ENCODE measurements at places on chromosomes 5 and 9. TPM values are rescaled to one million over a fixed set of nuclear protein-coding genes. Genes with fewer than 3 reads are reported as not detected.

TEX53 gene
- total RNA-seq, result not detected

FBP1 gene
- not detected for total RNA-seq

FSD1L gene
- total RNA-seq, result 1.5 TPM

WNK2 gene
- total RNA-seq, result not detected

CCIN gene
- total RNA-seq, result not detected

IFNA13 gene
- not detected for total RNA-seq

PCDHB6 gene
- not detected for total RNA-seq

CDH6 gene
- total RNA-seq, result 76.6 TPM

IL5 gene
- not detected for total RNA-seq

- DNase-seq, result no peak
Observed at GRCh38 chr9:18928711-18929110, 104.3 kb downstream of the SAXO1 start.

DNA sequence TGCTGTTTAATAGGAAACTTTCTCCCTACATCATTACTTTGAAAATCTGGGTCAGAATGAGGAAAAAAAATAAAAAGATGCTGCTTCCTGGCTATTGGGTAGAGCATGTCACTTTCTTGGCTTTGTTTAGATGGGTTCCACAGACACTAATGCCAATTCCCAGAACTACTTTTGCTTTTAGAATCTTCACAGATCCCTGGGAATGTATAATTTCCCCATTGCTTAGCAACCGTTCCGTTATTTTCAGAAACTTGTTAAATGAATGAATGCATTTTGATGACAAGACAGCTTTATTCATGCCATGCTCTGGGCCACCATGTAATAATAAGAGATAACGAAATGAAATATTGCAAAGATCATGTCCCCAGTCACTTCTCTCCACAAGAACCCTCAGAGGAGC, 126.5 kb upstream of the TRPC7 start:
- no peak for DNase-seq

DNA sequence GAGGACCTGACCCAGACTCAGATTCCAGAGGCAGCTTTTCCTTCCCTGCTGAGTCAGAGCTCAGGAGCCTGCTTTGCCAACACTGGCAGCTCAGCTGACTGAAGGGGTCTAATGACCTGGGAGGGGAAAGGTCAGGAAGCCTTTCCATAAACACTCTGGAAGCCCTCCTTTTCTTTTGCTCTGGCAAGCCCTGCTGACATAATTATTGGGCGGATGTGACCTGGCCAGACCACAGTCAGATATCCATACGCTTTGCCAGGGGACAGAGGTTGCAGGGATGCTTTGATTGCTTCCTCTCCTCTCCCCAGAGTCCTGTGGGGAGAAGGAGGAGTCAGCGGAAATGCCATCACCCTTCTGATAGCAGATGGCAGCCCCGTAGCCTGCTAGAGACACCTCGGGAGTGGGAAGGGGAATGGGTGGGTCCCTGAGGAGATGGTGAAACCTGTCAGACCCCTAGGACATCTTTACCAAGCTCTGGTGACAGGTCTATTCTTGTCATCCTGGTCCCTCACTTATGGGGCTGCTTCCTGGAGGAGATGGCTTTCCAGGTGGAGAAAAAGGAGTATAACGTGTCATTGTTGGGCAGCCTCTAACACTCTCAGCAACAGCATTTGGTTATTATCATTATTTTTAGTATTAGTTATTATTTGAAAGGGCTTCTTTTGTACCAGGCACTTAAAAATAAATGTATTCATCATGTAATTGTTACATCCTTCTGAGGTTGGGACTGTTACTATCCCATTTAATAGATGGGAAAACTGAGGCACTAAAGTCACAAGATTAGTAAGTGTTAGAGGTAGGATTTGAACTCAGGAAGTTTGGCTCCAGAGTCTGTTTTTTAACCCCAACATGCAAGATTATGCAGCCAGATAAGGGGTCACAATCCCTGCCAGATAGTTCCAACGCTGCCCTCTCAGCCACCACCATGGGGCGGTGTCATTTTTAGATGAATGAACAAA, 11.6 kb downstream of the COL27A1 start:
- no peak for DNase-seq

DNA sequence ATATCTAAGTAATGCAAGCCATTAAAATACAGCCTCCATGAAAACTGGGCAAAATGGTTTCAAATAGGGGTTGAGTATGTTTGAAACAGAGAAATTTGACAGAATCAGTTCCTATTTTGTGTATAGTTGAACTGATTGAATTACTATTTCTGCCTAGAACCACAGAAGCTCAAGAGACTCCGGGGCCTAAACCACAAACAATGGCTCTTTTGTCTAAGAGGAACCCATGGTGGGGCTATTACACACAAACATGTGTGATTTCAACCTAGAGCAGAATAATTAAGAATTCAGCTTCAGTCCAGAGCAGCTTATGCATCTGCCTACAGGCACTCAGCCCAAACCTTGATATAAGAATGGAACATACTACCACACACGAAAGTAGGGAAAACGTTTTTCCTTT, 171.2 kb upstream of the MPDZ start:
- no peak for DNase-seq

DNA sequence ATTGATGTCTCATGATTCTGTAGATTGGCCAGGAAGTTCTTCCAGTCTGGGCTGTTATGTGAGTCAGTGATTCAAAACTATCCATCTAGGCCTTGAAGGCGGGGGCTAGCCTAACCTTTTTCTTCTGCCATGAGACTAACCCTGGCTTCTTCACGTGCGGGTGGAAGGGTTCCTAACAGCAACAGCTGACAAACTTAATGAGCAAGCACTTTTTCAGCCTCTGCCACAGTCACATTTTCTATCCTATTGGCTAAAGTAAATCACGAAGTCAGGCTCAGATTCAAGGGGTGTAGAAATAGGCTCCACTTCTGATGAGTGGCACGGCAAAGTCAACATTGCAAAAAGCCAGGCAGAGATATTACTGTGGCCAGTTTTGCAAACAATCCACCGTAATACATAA, 68.4 kb downstream of the STK32A start:
- DNase-seq, result no peak

DNA sequence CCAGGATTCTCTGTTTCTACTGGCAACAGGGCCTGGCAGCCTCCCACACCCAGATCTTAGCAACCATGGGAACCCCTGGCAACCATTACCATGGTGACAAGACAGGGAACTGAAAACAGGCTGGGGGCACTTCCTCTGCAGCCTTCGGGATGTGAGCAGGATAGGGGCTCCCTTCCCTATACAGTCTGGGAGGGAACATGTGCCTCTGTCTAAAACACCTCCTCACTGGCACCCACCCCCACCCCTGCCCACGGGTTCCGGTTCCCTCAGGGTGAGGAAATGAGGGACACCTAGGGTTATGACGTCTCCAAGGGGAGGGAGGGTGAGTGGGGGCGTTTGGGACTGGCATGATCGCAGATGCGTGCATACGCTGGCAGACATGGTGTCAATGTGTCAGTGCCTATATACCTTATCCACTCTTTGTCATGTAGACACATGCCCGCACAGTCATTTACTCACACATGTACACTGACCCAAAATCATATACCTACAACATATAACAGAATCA, 3.0 kb upstream of the DNAJB5 start:
- no peak for DNase-seq

DNA sequence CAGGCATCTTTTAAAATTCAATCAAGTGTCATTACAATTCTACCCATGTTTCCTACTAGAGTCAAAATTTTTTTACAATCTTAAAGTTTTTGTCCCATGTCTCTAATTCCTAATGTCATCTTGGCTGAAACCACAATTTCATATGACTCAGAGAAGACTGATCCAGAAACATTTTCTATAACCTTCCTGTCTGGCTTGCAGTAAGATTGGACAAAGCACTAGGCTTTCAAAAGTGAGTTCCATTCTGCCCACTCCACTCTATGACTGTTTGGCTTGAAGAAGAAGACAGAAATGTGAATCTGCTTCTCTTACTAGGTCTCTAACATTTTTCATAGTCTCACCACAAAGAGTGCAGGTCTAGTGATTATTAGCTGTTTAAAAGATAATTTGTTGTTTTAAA, 88.8 kb downstream of the NR3C1 start:
- DNase-seq, result no peak

GRCh38 chr9:135714242-135715055, 12.5 kb downstream of the KCNT1 start:
- no peak for DNase-seq

DNA sequence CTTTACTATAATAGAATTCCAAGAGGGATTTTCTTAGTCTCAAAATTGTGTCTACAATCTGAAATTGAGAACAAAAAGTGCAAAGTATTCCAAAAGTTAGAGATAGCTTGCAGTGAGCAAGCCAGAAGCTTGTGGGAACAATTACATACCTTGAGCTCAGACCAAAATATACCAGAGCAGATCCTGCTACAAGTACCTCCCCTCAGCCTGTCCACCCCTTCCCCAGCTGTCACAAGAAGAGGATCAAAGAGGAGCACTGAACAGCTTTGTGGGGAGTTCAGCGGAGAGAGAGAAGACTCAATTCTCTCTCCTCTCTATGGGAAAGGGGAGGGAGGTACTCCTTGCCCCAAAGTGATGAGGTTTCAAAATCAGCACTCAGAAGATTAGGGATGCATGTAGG, 869.2 kb upstream of the DMAC1 start:
- DNase-seq, result no peak

- DNase-seq, result no peak
Observed at GRCh38 chr5:66080664-66081063, 63.4 kb upstream of the SREK1 start.

GRCh38 chr9:92504881-92505280, 22.6 kb upstream of the ASPN start:
- DNase-seq, result no peak

GRCh38 chr9:114037961-114038723, 40.0 kb downstream of the AMBP start:
- DNase-seq, result peak; percentile 79

DNA sequence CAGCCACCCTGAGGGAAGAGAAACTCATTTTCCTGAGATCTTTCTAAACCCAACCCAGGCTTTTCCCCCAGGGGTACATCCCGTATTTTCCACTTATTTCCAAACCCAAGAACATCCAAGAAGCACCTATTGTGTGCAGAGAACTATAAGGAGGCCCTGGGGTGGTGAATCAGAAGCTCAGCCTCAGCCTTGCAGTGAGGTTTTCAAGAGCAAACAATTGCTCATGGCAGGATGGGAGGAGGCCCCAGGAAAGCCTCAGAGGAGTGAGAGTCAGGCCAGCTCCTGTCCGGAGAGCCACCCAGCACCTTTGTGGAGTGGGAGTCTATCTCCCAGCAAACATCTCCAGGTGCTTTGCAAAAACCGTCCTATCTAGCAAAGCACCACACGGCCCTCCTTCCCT, 19.2 kb downstream of the NIPAL4 start:
- no peak for DNase-seq

DNA sequence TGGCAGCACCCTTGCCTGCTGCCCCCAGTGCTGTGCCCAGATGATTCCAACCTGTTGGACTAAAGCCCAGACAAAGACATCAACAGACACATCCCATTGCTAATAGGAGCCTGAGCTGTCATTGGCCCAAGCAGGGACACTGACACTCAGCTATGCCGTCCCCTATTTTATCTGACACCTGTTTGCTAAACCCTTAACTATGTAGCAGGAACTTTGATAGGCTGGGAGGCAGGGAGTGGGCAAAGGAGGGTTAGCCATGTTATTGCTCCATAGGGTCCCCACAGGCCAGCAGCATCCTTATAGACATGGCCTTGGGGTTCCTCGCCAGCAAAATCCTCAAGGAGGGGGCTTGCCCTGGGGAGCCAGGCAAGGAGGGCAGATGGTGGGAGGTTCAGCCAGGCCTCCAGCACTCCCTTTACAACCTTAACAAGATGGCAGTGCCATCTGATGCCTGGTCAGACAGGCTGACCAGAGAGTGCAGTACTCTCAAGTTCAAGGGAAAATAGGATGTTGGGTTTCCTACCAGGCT, 50.4 kb upstream of the CDKN2AIPNL start:
- no peak for DNase-seq

DNA sequence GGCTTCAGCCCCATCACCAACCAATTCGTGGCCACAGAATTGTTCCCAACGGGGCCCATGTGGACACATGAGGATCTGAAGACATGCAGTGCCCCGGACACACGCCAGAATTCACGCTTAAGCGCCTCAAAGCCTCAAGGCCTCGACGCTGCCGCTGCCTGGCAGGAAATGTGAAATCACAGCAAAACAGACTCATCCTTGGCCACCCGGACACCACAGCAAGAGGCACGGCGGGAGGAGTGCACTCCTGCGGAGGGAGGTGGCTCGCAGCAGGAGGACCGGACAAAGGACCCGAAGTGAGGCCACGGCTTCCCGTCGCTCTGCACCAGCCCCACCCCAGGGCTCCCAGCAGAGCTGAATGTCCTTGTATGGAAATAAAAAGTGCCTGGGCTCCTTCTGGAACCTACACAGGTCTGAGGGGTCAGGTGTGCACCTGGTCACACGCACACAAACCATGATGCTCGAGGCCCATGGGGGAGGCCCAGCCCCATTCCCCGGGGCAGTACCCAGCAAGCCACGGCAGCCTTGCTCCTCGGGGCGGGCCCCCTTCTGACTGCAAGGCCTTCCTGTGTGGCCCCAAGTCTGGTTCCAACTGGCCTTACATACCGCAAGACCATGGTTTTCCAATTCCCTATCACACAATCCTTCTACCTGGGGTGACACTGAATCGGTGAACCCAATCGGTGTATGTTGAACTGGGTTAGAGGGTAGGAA, 10.0 kb downstream of the SEC16A start:
- no peak for DNase-seq

- no peak for DNase-seq
Observed at GRCh38 chr5:135602882-135603721, 24.3 kb upstream of the CXCL14 start.

- DNase-seq, result no peak
Observed at GRCh38 chr5:145345511-145346287, 489.4 kb downstream of the PRELID2 start.

GRCh38 chr5:72364171-72364570, 44.0 kb downstream of the PTCD2 start:
- no peak for DNase-seq

DNA sequence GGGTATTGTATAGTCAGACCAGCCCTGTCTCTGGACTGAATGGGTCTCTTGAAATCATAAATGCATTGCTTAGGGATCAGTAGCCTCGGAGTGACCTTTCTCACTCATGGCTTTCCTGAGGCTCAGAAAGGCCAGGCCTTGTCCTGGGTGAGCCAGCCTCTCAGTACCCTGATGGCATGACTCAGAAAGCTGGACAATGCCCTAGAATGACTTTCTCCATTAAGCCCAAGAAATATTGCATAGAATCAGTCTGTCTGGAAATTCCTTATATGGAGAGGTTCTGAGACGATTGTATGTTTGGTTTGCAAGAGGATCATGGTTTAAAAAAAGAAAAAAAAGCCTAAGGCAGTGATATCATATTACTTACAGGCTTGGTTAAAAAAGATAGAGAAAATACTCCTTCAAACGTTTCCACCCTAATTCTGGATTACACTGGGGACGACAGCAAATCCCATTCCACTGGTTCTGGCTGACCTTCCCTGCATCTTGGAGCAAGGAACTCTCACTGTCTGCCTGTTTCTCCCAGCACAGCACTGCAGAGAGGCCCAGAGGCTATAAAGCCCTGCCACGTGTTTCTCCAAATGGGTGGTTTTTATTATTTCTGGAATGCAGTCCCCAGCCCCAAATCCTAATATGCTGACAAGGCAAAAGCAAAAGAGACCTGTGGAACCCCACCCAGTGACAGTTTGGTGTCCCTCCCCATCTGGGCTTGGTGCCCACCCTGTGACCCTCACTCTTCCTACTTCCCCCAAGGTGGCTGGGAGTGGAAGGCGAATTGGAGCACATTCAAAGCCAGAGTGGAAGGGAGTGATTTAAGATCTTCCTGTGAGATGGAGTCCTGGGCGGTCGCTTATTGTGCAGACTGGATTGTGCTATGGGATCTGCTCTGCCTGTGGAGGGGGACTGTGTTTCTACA, 34.4 kb downstream of the MAP1B start:
- DNase-seq, result peak; percentile 85

GRCh38 chr9:133286523-133286922, 11.5 kb upstream of the ABO start:
- DNase-seq, result peak; percentile 12

Measured in Caki2 (cell line).